ENCODE measurements at places on chromosomes 1 and 21.

DNA sequence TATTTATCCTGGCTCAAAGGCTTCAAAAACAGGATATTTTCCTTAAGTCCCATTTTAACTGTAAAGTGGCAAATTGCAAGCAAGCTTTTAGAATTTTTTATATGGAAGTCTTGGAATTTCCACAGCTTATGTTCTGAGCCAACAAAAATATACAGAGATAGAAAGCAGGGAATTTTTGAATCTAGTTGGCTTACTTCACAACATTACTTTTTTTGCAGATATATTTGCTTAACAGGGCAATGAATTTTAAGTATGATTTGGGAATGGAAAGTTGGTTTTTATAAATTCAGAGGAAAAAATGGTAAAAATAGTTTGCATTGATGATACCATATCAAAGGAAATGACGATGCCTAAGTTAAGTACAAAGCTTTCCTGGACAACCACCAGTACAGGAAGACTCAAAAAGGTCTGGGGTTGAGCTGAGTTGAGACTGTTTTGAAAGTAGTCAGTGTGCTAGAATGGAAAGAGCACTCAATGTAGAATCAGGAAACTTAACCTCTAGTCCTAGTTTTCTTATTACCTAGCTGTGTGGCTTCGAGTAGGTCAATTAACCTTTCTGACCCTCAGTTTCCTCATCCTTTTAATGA, 11.0 kb upstream of the VCAM1 start:
- DNase-seq = no peak

DNA sequence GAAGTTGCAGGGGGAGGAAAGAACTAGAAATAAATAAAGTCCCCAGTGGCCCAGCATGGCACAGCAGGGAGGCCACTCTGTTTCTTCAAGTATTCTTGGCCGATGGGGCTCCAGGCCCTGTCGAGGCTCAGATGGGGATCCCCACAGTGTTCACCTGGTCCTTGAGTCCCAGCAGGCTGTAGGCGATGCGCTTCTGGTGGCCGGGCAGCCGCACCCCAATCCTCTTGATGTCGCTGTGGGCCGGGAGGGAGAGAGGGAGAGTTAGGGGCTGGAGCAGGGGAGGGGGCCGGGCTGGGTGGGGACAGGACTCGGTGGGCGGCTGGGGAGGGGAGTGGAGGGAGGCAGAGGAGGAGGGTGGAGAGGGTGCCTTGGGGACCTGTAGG, 30.8 kb downstream of the EPHA2 start:
- DNase-seq = no peak

- DNase-seq = no peak
These were observed 1.2 kb downstream of the CHD5 start for GRCh38 chr1:6178751-6179563.

DNA sequence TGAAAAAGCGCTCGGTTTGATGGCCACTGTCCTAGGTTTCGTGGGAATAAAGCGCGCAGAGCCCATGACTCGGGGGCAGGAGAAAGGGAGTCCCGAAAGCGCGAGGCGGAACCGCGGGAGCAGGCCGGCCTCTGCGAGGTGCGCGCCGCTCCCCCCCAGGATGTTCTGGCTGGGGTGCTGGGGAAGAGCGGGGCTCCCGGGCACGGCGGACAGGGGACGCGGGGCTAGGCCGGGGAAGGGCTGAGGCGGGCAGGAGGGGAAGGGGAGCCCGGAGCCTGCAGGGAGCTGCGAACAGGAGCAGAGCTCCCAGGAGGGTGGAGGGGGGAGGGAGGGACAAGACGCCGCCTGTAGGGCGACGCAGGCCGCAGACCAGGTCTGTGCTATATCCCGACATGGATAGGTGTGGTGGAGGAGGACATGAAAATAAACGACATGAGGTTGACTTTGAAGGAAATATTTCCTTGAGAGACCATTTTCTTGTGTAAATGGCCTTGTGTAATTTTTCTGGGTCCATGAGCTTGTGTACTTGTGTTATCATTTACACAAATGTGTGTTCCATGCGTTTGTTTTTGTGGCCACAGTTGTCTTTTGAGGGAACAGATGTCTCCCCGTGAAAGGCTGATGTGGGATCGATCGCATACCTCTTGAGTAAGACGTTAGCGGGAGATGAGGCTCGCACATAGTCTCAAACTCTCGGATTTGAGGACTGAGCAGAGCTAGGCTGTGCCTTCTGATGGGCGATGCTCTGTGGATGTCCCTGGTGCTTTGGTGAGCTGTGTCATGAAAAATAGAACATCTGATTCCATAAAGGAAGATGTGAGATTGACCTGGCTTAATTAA, 1.3 kb downstream of the PCNT start:
- peak; percentile 2 for DNase-seq

- DNase-seq = no peak
These were observed 42.6 kb downstream of the CCDC18 start for GRCh38 chr1:93223023-93223675.

DNA sequence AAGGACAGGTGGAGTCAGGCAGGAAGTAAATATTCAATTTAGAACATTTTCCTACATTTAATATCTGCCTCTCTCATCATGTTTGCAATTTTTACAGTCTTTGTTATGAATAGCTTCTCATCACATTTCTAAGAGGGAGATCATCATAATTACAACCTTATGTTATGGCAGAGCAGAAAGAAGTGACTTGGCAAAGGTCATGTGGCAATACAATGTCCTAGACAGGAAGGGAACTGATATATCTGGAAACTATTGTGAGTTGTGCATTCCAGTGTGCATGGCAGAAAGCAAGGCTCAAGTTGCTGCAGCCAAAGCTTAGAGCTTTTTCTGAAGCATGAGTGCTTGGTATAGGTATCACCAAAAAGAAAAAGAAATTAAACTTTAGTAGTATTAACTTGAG, 43.8 kb upstream of the PRRX1 start:
- DNase-seq = no peak

DNA sequence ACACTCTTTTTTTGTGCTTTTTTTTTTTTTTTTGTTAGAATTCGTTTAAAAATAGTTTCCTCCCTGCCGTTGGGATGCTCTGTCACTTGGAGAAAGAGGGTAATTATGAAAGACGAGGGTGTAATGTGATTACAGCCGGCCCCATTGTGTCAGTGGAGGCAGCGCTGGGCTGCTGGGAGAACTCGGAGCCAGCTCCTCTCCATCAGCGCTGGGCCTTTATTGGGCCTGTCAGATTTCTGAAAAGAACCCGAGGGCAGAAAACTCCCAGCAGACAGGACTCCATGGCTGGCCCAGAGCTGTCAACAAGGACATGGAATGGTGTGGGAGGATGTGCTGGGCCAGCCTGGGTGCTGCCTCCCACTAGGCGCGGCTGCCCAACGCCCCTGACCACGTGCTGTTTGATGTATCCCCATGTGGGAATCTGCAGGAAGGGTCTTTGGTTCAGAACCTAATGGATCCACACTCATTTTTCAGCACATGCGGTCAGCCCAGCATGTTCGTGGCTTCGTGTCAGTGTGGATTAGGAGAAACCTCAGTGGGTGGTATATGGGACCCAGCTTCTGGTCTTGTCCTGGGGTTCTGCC, 222.6 kb upstream of the KIAA0040 start:
- DNase-seq = no peak

GRCh38 chr1:34713443-34713842, 41.4 kb upstream of the GJB5 start:
- no peak for DNase-seq

DNA sequence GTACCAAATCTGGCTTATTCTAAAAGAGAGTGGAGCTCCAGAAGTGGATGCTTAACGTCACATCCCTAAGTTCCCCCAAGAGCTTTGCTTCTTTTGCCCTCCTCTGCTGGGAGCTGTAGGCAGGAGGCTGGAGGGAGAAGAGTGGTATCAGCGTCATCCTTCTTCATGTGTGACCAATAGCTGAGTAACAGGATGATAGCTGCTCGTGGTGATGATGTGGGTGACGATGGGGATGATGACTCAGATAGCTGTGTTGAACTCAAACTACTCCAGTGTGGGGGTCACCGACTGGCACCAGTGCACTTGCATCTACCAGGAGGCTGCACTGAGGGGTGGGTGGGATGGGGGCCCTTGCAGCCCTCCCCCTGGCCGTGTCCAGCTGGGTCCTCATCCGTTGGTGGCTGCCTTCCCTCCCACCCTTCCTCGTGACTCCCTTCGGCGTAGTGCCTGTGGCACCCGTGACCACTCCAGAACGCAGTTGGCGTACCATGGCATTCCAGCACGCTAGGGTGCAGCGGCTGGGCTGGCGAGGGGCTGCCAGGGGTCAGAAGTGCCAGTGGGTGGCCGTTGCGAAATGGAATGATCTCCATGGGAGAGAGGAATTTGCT, 1.1 kb downstream of the IGFN1 start:
- peak; percentile 23 for DNase-seq

DNA sequence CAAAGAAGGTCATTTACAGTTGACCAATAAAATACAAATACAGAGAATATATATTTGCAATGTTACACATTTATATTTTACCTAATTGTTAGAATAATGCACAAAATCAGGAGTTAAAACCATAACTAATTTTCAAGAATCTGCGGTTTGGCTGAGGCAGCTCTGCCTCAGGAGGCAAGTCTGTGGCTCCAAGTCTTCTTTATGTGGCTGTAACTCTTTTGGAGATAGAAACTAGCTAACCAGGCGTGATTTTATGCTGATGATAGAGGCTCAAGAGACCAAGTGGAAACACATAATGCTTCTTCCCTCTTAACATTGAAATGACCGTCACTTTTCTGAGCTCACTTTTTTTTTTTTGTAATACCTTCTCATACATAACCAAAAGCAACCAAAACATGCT, 744.7 kb upstream of the CXADR start:
- DNase-seq = no peak

GRCh38 chr1:229822026-229822425, 196.0 kb downstream of the URB2 start:
- no peak for DNase-seq

DNA sequence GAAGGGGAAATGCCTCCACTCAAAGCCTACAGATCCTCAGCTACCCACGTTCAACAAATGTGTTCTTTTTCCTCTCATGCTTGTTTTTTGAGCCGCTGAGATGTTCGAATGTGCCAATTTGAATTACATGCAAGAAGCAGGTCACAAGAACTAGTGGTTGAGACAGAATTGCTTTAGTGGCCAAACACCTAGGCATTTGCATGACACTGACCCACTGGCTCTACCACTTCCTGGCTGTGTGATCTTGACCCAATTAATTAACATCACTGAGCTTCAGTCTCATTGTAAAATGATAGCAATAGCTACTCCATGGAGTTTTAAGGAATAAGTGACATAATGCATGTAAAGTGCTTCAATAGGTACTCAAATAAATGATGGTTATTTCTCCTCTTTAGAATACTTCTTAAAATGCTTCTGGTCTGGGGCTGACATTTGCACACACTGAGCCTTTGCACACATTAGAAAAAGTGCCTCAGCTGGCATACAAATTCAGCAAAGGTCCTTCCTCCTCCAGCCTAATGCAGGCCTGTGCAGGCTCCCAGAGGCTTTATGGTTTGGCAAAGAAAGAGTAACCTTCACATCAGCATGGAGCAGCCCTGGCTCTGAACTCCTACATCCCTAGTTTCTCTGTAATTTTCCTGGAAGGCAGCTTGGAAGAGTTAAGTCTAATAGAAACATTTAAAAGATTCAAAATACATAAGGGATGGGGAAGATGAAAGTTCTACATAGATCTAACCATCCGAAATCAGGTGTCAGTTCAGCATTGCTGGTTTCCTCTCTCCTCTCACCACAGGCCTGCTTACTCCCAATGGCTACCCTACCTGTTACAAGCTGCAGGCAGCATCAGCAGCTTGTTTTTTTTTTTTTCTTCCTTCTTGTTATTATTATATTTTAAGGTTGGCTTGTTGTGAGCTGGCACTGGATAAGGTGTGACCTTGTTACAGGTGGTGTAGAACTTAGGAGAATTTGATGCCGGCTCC, 107.4 kb downstream of the TBX19 start:
- DNase-seq = no peak

DNA sequence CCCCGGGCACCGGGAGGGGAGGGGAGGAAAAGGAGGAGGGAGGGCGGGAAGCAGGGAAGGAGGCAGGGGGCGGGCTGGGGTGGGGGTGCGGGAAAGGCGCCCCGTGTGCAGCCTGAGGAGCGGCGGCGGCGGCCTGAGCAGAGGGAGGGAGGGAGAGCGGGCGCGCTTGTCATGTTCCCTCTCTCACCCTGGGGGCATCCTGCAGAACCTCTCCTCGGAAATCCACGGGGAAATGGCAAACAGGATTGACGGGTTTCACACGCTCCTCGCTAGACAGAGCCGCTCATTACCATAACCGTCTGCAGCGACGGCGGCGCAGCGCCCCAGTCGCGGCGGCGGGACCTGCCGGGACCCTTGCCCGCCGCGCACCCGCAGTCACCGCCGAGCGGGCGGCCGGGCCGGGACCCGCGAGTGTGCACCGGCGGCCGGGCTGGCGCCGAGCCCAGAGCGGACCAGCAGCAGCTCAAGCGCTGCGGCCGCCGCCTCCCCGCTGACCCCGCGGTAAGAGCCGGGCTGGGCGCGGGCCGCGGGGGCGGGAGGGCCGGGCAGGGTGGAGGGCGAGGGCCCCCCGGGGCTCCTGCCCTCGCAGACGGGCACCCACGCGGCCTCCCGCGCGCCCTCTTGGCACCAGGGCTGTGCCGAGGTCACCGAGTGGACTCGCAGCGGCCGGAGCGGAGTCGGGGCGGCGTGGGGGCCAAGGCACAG, at the start of gene SERTAD4:
SERTAD4 (plus strand) TSS at position 286 of the 705 bp plus-strand sequence. CDS start 5,165 bp downstream, outside the sequence.
- no peak for DNase-seq

DNA sequence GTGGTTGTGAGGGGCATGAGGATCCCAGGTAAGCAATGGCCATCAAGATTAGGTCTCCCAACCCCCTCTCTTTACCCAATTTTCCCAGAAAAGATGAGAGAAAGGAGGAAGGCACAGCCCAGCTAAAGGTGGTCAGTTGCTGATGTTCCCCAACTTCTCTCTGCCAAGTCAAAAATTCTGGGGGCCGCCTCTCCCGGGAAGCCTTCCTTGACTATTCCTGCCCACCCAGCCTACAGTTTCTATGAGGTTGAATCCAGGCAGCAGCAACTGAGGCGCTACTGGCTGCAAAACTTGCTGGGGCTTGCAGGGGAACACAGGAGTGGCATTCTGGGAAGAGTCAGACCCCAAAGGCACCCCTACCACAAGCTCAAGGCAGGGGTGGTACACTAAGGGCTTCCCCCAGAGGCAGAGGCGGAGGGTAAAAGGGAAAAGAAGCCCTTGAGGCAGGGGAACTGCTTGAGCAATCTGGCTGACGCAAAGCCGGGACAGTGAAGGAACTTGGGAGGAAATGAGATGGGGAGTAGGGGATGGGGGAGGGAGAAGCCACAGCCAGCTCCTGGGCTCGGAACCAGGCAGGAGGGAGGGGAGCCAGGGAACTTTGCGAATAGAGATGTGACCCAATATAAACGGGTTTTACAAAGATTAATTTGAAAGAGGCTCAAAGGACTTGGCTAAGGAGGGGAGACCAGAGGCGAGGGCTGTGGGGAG, 31.2 kb downstream of the SDC3 start:
- no peak for DNase-seq

DNA sequence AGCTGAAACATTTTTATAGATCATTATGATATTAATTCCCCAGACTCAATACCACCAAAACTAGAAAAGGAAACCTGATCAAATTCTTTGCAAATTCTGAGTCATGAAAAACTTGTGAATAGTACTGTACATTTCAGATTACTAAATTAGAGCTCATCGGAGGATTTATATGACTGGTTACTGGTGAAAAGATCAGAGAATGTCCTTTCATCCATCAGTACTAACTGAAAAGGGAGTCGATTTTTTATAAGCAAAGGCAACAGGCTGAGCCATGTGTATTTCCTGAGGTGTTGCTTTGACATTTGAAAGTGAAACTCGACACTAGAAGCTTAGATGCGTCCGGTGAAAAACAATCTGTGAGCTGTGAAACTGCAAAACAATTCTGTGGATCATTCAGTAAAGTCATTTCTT, 155.7 kb downstream of the TNFSF18 start:
- DNase-seq = no peak

- DNase-seq = no peak
These were observed 261.7 kb downstream of the MATN1 start for GRCh38 chr1:30461640-30462039.

- DNase-seq = no peak
These were observed 104.2 kb upstream of the DMRTA2 start for GRCh38 chr1:50527249-50527986.

All from activated CD4-positive, alpha-beta T cell treated with anti-CD3 and anti-CD28 coated beads for 24 hours (primary cell).